Stimulated activated CD4-positive, alpha-beta T cell treated with anti-CD3 and anti-CD28 coated beads, Interleukin-1b, Interleukin-23, amount 100 ng/mL, for 48 hours (primary cell): ENCODE measurements at places on chromosomes 11 and 22.
A peak's percentile ranks its signal among the peaks of the same experiment; 100 is the strongest.

- no peak for DNase-seq
Measured at GRCh38 chr11:59967677-59968394, 4.0 kb downstream of the OOSP4A start.

DNA sequence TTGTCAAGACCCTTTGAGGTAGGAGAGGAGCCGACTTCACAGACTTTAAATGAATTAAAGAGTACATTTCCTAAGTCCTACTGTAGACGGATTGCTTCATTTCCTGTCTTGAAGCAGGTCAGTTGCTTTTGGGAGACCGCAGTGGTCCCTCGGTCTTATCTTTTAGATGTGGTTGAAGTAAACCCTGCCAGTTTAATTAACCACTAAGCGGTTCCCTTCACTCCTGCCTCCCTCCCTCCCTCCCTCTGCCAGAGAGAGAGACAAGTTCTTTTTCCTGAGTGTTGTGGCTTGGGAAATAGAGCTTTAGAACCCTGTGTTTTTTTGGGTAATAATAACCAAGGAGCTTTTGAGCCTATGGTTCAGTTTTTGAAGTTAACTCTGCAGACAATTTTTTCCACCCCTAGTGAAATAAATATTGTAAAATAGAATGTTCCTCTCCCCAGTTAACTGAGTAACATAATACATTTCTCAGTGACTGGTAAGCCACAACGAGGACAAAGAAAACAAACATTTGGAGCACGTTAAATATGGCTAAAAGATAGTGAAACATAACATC is 147.5 kb downstream of the LDLRAD3 start:
- no peak for DNase-seq

- no peak for DNase-seq
Measured at GRCh38 chr22:35301372-35301874, 1.7 kb downstream of the TOM1 start.

DNA sequence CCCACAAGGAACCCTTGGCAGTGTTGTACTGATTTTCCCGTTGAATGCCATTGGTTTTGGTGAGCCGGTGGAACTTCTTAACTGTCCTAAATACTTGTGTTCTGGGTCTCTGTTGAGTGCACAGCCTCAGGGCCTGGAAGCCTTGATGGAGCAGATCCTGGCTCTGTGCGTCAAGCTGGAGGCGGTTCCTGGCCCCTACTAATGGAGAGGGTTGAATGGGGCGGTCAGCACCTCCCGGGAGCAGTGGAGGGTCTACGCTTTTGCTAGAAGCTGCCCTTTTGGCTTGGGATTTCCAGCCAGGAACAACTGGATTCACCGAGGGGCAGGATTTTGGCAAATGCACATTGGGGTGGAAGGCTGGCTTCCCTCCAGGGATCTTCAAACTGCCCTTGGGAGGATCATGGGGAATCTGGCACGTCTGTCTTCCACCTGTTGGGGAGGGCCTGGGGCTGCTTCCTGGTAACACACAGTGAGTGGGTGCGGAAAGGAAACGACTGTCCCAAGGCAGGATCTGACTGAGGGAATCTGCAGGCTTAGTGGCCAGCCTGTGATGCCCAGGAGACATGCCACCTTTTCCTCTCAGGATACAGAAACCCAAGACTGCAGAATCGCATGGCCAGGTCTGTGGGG is 6.9 kb upstream of the OSBPL5 start:
- no peak for DNase-seq

DNA sequence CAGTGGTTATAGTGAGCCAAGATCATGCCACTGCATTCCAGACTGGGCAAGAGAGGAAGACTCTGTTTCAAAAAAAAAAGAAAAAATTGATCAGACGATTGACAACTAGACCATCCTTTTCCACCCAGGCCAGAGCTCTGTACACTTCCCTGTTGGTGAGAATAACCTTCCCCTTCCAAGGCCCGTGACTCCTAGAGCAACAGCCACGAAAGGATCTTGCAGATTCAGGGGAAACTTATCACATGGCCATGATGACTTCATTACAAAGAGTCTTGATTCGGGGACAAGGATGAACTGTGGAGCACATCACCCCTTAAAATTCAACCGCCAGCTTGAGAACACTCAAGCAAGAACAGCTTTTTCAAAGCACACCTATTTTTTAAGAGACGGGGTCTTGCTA is 10.3 kb downstream of the CD5 start:
- DNase-seq = no peak

DNA sequence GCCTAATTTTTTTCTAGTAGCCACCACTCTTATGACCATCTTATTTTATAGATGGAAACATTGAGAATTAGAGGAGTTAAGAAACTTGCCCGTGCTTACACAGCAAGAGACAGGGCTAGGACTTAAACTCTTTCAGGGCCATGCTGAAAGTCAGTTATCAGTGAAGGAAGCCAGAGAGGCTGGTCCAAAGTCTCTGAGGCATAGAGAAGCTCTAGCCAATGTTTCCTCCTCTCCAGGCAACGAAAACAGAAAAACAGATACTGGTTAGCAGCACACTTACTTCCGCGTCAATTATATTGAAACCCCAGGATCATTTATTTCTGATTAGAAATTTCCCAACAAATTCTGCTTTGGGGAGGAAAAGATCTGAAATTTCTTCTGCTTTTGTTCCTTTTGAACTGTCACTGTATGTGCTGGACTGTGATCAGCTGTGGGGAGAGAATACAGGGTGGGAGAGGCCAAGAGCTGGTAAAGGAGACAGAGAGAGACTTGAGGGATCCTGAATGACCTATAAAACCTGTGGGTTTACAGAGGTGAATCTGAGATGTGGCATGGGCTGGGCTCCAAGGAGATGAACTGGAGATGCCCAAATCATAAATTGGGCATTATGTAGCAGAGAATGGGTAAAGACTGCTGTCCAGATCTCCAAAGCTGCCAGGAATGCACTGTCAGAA is 37.5 kb upstream of the CAPRIN1 start:
- no peak for DNase-seq

DNA sequence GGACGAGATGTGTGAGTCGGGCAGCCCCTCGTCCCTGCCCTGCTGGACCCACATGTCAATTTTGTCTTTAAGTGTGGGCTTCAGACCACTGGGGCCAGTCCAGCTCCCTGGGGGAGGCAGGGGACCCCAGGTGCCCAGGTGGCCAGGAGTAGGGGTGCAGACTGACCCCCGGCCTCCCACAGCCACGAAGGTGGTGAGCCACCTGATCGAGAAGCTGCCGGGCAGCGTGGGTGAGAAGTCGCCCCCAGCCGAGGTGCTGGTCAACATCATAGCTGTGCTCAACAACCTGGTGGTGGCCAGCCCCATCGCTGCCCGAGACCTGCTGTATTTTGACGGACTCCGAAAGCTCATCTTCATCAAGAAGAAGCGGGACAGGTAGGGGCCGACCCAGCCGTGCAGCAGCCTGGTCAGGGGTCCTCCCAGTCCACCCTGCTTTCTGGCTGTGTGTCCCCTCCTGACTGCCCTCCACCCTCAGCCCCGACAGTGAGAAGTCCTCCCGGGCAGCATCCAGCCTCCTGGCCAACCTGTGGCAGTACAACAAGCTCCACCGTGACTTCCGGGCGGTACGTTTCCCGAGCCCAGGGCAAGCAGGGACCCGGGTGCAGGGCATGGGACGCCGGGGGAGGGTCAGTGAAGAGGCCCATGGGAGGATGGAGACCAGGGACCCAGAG is 9.9 kb downstream of the PKP3 start:
- no peak for DNase-seq

DNA sequence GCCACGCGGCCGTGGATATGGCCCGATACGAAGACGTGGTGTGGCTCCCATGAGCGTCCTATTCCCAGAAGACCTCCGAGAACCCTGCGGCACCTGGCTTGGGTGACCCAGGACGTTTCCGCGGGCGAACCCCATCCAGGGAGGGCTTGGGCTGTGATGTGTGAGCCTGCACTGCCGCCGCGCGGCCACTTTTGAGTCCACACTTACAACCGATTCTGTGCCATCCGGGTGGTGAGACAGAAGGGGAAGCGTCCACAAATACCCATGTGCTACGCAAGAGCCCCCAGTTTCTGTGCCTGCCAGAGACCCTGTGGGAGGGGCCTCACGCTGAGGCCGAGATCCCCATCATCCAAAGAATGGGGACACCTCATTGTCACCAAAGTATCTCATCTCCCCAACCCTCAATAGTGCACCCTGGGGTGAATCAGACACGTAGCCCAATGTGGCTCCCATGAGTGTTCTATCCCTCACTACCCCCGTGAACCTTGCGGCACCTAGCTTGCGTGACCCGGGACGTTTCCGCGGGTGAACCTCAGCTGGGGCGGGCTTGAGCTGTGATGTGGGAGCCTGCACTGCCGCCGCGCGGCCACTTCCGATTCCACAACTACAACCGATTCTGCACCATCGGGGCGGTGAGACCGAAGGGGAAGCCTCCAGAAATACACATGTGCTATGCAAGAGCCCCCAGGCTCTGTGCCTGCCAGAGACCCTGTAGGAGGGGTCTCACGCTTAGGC is 4.6 kb upstream of the H19 start:
- DNase-seq = no peak

DNA sequence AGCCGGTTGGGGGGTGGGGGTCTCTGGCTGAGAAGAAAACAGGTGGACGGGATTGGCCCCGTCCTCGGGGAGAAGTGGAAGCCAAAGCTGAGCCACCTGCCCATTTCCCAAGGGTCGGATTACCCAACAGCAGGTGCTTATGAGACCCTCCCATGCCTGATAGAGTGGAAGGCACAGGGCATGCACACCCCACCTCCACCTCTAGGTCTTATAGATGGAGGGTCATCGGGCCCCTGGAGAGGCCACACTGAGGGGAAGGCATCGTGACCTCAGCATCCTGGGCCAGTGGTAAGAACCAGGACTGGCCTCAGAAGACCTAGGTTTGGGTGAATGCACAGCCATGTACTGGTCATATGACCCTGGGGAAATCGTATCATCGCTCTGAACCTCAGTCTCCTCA is 85.9 kb downstream of the BUD13 start:
- no peak for DNase-seq

GRCh38 chr22:23282986-23283385 is 102.7 kb downstream of the BCR start:
- DNase-seq = no peak

DNA sequence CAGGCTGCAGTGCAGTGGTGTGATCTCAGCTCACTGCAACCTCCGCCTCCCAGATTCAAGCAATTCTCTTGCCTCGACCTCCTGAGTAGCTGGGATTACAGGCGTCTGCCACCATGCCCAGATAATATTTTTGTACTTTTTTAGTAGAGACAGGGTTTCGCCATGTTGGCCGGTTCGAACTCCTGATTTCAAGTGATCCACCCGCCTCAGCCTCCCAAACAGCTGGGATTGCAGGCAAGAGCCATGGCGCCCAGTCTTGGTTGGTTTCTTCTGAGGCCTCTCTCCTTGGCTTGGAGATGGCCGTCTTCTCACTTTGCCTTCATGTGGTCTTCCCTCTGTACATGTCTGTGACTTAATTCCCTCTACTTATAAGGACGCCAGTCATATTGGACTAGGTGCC is 254.6 kb downstream of the BUD13 start:
- DNase-seq = no peak

- no peak for DNase-seq
Measured at GRCh38 chr11:77173494-77173893, 45.4 kb downstream of the MYO7A start.

- no peak for DNase-seq
Measured at GRCh38 chr11:128216198-128216597, 371.2 kb downstream of the ETS1 start.

DNA sequence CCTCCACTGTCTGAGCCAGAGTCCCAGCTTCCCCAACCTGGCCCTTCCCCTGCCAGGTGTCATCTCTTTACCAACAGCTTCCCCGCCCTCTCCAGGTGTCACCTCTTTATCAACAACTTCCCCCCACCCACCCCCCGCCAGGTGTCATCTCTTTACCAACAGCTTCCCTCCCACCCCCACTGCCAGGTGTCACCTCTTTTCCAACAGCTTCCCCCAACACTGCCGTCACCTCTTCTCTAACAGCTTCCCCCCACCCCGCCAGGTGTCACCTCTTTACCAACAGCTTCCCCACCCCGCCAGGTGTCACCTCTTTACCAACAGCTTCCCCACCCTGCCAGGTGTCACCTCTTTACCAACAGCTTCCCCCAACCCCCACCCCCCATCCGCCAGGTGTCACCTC is 29.8 kb upstream of the TTLL12 start:
- DNase-seq = no peak

DNA sequence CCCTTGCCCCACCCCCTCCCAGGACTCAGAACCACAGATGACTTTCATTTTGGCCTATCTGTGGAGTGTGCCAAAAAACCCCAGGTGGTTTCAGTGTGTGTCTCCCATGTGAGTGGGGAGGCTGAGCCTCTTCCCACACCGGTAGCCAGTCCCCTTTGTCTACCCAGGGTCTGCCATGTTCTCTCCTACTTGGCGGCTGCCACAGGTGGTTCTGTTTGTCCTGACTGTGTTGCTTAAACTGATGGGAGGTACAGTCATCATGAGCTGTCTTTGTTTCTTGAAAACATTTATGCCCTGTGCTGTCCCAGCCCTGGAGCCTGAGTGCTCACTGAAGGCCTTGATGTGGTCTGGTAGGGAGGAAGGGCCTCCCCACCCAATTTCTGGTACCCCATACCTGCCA is 39.7 kb upstream of the SUSD2 start:
- peak; percentile 39 for DNase-seq

DNA sequence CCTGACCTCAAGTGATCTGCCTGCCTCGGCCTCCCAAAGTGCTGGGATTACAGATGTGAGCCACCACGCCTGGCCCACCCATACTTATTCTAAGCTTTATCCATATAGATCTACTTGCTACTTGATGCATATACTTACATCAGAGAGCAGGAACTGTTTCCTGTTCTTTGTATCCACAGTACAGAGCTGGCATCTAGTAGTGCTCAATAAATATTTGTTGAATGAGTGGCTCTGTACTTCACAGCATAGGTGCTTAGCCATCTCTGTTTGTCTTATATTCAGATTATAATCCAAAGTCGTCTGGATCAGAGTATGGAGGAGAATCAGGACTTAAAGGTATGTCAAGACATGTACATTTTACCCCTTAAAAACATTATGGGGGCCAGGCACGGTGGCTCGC is 38.6 kb upstream of the DLAT start:
- no peak for DNase-seq

DNA sequence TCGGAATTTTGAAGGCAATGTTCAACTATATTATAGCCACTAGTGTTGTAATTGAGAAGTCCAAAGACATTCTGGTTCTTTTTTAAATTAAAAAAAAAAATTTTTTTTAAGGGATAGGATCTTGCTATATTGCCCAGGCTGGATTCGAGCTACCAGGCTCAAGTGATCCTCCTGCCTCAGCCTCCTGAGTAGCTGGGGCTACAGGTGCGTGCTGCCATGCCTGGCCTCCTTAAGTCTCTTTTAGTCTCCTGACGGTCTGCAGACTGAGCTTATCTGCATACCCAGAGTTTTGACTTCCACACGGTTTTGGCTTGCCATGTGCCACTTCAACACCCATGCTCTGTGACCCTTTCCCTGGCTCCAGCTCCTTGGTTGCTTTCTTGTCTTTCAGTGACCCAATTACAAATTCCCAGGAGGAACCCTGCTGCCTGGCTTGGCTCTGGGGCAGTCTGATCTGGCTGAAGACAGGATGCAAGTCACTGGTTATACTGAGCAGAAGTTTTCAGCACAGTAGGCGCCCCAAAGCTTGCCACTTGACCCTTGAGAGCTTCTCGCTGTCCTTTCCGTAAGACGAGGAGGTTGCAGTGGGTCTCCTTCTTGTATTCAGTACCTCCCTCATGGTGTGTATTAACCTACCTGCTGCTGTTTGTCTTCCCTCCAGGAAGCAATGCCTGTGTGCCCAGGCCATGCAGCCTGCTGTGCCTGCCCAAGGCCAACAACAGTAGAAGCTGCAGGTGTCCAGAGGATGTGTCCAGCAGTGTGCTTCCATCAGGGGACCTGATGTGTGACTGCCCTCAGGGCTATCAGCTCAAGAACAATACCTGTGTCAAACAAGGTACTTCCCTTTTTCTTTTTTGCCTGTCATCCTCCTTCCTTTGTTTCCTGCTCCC is 113.8 kb upstream of the SORL1-AS1 start:
- DNase-seq = no peak
